ENCODE measurements at places on chromosomes 5 and 9. TPM values are rescaled to one million over a fixed set of nuclear protein-coding genes. Genes with fewer than 3 reads are reported as not detected.

The TXNDC8 gene
- not detected for total RNA-seq

The FBXO4 gene
- total RNA-seq: 4.8 TPM

The ORM1 gene
- total RNA-seq: not detected

The GKAP1 gene
- 2.7 TPM for total RNA-seq

The SLC34A3 gene
- not detected for total RNA-seq

The OTP gene
- total RNA-seq: not detected

The SLC28A3 gene
- 0.75 TPM for total RNA-seq

The FGF18 gene
- not detected for total RNA-seq

The MCC gene
- 16.7 TPM for total RNA-seq

The KIF4B gene
- not detected for total RNA-seq

The COL23A1 gene
- total RNA-seq: 0.21 TPM

The BSPRY gene
- total RNA-seq: 9.1 TPM

The PLAC8L1 gene
- not detected for total RNA-seq

The ADAMTSL2 gene
- 0.54 TPM for total RNA-seq

The UQCRQ gene
- 197 TPM for total RNA-seq

The GHR gene
- 0.63 TPM for total RNA-seq

The TICAM2 gene
- 0.55 TPM for total RNA-seq

All from kidney epithelial cell (primary cell).